ENCODE measurements at places on chromosomes 6 and 20.

- peak; percentile 96 for DNase-seq
These were observed 409.9 kb upstream of the MARCKS start for GRCh38 chr6:113447088-113447831.

- no peak for DNase-seq
These were observed 204.8 kb downstream of the TPBG start for GRCh38 chr6:82568290-82568993.

DNA sequence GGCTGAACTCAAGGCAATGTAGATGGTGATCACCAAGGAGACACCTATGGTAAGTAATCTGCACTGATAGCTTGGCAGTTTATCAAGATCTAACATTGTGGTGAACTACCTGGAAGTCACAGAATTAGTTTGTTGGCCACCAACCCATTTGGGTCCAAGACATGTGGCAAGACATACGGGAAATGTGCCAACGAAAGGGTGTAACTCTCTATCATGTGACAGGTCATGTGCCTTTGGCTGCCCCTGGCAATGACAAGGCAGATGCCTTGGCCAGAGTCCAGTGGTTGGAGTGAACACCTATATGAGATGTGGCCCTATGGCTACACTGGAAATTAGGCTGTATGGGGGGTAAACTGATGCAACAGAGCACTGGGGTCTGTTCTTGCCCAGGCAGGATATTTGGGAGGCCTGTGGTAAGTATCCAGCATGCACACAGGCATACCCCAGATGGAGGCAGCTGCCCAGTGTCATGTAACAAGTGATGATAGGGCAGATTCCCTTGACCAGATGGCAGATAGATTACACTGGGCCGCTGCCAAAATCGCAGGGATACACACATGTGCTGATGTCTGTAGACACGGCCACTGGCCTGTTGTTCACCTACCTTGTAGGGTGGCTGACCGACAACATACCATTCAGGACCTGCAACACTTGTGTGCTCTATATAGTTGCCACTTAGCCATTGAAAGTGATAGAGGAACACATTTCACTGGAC lies 35.5 kb upstream of the HSF2 start:
- no peak for DNase-seq

DNA sequence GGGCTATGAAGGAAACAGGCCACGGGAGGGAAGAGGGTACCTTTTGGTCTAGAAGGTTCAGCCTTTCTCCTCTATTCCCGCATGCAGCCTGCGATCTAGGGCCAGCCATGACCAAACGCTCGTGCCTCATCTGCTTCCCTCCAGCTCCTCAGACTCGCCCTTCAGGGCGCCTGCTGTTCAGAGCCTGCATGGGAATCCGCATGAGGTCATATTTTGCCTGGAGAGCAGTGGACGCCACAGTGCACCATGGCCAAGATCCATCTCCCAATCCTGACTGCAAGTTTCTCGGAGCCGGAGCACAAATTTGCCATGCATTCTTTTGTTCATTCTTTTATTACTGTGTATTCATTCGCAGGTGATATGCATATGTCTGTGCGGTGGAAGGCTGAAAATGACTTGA lies 608.1 kb downstream of the QKI start:
- no peak for DNase-seq

DNA sequence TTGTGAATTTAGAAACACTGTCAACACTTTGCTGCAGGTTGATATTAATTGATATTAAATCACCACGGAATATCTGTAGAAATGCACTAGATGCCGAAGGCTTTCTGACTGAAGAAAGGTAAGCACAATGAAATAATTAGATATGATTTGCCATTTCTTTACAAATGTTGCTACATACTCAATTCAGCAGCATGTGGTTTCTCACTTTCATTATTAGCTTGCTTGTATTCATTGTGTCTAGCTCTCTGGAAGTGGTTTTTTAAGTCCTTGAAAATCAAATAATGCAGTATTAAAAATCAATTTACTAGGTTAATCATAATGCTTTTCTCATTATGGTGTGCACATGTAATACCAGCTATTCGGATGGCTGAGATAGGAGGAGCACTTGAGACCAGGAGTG lies 231.3 kb upstream of the MARCKS start:
- DNase-seq = no peak

GRCh38 chr6:161303628-161304340 lies 29.9 kb upstream of the AGPAT4 start:
- DNase-seq = no peak

GRCh38 chr6:162056745-162057144 lies 670.8 kb downstream of the PRKN start:
- DNase-seq = no peak

DNA sequence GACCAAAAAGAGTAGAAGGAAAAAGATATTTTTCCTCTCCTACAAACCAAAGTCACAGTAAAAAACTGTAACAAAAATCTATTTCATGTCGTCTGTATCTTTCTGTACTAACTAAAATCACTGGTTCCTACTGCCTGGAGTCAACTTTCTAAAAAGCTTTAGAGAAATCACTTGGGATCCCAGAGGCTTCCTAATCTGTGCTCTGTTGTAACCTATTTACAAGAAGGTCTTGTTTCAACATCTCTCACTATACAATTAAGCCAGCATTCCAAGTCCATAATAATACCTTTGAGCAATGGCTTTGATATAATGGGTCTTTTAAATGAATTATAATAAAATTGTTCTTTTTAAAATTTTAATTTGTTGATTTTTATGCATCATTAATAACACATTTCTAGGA lies 20.4 kb downstream of the RAB23 start:
- DNase-seq = no peak

- DNase-seq = no peak
These were observed 19.0 kb downstream of the TTPAL start for GRCh38 chr20:44494681-44495080.

DNA sequence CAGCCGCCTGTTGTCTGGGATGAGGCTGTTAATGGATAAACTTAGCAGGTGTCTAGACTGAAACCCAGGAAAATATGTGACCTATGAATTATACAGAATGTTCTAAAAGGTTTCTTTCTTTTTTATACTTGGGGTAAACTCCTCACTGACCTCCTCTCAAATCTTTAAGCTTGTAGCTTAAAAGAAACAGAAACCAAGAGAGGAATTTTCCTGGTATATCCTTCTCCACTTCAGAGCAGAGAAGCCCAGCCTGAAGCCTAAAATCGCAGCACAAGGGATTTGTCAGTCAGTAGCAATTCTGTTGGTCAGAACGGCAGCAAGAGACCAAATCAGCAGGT lies 99.4 kb upstream of the RIPOR2 start:
- DNase-seq = no peak

DNA sequence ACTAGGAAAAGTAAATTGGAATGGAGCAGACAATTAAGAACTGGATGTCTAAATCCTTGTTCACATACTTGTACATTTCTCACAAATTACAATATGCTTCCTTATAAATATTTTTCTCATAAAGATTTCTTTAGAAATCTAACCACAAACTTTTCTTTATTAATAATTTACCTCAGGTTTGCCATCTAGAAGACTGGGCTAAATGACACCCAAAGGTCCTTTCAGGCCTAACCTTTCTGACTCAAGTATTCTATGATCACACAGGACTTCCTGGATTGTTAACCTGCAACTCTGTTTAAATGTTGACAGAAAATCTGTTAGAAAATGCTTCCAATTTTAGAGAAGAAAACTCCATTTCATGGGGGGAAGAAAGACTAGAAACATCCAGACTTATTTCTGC lies 330.5 kb upstream of the MAP3K7 start:
- DNase-seq = no peak

GRCh38 chr6:39225543-39225942 lies 3.7 kb downstream of the KCNK5 start:
- no peak for DNase-seq

DNA sequence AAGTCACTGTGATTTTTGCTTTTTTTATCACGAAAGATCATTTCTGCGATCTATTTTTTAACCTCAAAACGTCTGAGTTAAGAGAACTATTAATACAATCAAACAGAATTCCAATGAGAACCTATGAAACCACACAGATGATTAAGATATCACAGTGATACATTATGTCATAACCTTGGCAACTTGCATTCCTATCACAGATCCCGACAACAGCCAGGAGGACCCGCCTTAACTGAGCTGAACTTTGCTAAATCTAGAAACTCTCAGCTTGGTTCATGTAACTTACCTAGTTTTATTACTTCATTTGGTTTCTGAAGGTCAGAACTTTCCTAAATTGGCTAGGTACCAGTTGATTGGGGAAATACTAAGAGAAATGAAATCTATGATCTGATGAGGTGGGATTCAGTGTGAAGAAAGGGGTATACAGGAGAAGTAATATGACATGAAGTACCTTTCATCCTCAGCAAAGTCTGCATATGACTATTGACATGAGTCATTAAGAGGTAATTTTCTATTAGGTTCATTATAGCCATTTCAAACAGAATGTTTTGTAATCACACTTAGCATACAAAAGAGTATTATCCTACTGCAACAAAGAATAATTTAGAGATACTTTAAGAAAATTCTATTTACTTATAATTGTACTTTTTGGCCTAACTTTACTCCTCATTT lies 11.2 kb downstream of the LYRM4 start:
- DNase-seq = no peak

GRCh38 chr20:62742550-62742949 lies 33.9 kb downstream of the NTSR1 start:
- DNase-seq = no peak

DNA sequence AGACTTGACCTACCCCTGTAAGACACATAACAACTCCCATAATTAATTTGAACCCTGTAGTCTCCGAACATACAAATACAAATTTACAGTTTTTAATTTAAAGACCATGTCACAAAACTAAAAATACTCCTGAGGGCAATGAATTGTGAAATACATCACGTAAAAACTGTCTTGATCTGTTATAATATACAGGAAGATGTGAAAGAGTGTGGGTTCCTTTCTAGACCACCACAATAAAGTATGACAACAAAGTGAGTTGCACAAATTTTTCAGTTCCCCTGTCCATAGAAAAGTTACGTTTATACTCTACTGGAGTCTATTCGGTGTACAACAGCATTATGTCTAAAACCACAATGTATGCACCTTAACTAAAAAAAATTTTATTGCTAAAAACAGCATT lies 11.0 kb upstream of the BLOC1S5 start:
- DNase-seq = no peak

GRCh38 chr6:67160820-67161219 lies 1453.8 kb upstream of the EYS start:
- no peak for DNase-seq

- no peak for DNase-seq
These were observed 150.0 kb downstream of the QKI start for GRCh38 chr6:163564534-163564933.

DNA sequence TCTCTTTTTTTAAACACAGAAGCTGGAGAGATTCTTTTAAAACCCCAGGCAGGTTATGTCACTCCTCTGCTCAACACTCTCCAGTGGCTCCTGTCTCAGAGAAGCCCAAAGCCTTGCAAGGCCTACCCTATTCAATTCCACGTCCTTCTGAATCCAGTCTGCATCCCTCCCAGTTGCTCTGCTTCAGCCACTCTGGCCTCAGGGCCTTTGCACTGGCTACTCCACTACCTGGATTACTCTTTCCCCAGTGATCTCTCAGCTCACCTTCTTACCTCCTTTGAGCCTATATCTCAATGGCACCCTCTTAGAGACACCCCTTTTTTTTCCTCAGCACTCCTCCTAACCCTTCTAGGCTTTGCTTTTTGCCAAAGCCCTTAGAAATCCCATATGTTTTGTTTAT lies 185.8 kb downstream of the CLIC5 start:
- DNase-seq = no peak

GRCh38 chr6:158031381-158032353 lies 50.0 kb downstream of the SYNJ2 start:
- DNase-seq = peak; percentile 95

DNA sequence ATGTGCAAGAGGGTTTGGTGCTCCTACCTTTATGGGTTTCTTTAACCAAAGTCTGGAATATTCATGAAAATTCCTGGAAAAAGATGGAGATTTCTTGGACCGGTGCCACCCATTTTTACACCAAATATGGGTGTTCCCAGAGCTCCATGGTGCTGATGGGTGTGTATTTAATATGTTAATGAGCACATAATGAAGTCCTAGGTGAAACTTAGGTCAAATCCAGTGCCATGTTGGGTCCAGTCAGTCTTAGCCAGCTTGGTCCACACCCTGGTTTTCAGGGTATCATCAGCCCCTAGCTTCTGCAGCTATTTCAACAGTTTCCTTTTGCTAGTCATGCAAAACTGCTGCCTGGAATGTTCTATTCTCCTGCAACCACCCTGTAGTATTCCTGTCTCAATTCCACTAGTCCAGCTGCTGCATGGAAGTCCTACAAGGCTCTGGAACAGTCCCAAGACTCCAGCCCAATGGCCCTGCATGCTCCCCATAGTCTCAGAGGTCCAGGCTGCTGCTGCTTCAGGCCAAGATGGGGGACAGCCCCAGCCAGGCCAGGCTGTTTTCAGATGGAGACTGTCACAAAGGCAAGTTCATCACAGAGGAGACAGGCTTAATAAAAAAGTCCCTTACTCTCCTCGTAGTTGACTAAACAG lies 31.8 kb downstream of the CST9L start:
- DNase-seq = no peak

DNA sequence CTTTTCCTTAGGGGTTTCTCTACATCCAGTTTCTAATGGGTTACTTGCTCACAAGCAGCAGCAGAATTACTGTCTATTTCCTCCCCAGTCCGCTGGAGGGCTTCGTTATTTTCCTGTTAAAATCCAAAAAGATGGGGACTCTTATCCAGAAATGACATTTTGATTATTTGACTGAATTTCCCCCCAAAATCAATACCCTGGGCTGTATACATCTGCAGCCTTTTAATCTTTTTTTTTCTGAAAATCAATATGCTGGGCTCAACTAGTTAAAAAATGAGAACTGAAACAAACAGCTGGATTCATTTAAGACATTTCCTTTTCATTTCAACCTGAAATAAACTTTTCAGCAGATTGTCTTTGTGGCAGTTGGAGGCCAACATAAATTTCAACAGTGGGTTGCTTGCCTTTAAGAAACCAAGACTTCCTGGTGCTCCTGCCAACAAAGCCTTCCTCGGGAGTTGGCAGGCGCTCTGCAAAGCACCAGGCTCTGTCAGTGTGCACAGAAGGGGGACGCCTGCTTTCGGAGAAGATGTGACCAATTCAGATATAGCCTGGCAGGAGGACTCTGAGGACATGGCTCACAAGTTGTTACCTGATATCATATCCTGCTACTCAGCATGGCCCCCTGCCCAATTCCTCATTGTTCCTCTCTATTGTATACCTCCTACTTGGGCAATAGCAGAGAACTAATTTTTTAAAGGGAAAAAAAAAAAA lies 204.7 kb upstream of the ARG1 start:
- DNase-seq = peak; percentile 17

GRCh38 chr20:54535746-54536145 lies 60.4 kb downstream of the DOK5 start:
- no peak for DNase-seq

DNA sequence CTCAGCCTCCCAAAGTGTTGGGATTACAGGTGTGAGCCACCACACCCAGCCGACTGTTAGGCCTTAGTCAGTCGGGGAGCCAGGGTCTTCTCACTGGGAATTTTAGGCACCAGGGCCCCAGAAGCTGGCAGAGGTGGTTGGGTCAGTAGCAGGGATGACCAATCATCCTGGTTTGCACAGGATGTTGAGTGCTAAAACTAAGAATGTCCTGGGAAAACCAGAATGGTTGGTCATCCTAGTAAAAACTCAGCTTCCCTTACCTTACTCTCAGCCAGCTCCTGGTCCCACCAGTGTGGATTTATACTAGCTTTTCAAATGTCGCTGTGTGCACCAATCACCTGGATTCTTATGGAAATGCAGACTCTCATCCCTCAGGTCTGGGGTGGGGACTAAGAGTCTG lies 31.8 kb downstream of the KCNG1 start:
- DNase-seq = peak; percentile 48

All from EH (cell line).